ENCODE measurements at places on chromosomes 5 and 9.
A peak's percentile ranks its signal among the peaks of the same experiment; 100 is the strongest.

GRCh38 chr9:97753975-97754374, 56.8 kb upstream of the XPA start:
- DNase-seq = no peak

DNA sequence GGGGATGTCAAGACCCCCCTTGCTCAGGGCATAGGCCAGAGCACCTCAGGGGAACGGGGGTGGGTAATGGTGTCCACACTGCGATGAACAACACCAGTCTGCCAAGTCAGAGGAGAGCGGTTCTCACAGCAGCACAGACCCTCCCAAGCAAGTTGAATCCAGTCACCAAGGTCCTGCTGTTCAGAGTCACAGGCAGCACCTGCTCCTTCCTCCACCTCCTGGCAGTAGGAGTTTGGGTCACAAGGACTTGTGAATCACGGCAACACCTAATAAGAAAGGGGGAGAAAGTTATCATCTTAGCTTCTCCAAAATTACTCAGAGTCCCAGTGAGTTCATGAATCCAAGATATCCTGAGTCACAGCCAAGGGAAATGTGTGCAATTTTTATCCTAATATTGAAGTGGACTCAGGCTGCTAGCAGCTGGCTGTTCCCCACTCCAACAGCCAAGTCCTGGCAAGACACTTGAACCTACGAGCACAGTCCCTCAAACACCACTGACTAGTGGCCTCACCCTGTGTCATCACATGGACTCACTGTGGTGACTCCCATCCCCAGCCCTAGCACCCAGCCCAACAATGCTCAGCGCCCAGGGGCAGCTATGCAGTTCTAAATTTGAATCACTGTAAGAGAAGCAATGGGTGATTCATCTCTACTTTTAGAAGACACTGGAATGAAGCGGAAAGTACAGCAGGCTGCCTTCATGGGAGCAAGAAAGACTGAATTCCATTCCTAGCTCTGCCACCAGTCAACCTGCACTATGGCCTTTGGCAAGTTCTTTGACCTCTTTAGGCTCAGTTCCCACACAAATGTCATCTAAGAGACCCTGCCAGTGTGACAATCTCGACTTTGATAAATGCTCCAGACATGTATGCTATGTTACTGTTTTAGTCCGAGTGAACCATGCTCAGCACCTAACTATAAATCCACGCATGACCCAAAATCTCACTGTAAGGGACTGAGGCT, 113.7 kb downstream of the KLHL3 start:
- DNase-seq = no peak

- DNase-seq = no peak
These were observed 43.6 kb upstream of the DHFR start for GRCh38 chr5:80698369-80698768.

- DNase-seq = no peak
These were observed 25.7 kb upstream of the OBP2B start for GRCh38 chr9:133234577-133235322.

GRCh38 chr5:176818391-176819098, 8.2 kb downstream of the UNC5A start:
- peak; percentile 40 for DNase-seq

DNA sequence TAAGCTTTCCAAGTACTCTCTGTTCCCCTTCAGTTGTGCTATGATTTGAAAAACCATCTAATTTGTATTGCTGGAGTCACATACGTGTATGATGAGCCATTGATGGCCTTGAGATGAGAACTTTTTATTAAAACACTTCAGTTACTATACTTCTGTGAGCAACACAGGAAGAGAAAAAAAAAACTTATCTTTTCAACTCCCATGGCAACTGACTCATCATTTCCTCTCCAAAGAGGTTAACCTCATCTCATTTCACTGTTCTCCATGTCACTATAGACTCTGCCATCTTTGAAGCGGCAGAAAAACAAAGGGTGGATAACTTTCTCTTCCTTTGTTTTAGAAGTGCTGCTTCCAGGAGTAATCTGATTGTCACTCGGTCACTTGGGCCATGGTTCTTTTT, 104.3 kb upstream of the PCSK1 start:
- DNase-seq = no peak

DNA sequence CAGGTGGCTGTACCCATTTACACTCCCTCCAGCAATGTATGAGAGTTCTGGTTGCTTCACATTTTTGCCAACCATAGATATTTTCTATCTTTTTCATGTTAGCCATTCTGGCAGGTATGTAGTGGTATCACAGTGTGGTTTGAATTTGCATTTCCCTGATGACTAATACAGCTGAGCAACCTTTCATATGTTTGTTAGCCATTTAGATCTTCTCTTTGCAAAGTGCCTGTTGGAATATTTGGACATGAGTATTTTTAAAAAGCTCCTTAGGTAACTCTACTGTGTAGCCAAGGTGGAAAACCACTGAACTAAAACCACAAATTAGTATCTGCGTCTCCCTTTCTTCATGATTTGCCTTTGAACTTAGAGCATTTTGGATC, 31.9 kb downstream of the IRF1 start:
- DNase-seq = no peak
